ENCODE measurements at places on chromosomes 1 and 21.

DNA sequence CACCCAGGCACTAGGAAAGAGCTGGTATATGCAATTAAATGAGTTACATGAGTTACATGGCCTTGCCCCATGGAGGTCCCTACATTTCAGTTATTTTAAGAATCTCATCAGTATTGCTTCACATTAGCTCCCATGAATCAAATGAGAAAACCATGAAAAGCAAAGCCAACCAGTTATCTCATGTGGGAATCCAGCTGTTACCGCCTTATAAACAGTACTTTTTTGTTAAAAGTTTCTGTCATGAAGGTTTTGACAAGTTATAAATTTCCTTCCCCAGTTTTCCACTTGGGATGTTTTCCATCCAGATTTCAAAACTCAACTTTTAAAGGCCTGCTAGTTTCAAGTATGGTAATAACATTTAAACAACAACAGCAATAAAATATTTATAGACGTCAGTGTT, 544.8 kb downstream of the NUF2 start:
- no peak for DNase-seq

GRCh38 chr1:206812471-206812870, 40.2 kb upstream of the IL10 start:
- no peak for DNase-seq

DNA sequence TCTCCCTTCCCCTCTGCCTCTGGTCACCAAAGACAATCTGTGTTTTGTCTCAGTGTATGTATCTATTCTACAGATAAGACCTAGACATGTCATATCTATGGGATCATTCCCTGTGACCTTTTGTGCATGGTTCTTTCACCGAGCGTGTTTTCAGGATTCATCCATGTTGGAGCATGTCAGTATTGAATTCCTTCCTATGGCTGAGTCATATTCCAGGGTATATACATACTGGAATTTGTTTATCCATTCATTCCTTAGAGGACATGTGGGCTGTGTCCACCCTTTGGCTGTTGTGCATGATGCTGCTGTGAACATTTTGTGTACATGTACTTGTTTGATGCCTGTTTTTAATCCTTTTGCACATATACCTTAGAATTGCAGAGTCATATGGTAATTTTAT, 69.9 kb downstream of the NFASC start:
- no peak for DNase-seq

GRCh38 chr1:116246174-116246573, 126.9 kb upstream of the ATP1A1 start:
- DNase-seq: no peak

- no peak for DNase-seq
These were observed 46.6 kb upstream of the RAB4A start for GRCh38 chr1:229224308-229224707.

DNA sequence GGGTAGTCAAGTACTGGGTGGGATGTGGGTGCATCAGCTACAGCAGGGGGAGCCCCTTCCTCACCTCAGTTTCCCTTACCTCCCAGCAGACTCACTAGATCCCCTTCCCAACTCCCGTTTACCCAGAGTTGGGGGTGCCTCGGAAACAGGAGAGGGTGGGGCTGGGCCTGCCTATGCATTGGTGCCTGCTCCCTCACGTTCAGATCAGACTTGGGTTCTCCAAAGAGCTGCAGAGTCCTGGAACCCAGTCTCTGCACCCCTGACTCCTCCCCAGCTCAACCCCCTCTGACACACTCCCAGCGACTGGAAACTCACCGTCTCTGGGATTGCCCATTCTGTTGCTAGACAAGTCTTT, 6.0 kb downstream of the FOXO6 start:
- DNase-seq: no peak

- peak; percentile 48 for DNase-seq
These were observed 15.5 kb downstream of the TEX38 start for GRCh38 chr1:46687093-46687659.
